ENCODE measurements at places on chromosomes 12 and 14.

DNA sequence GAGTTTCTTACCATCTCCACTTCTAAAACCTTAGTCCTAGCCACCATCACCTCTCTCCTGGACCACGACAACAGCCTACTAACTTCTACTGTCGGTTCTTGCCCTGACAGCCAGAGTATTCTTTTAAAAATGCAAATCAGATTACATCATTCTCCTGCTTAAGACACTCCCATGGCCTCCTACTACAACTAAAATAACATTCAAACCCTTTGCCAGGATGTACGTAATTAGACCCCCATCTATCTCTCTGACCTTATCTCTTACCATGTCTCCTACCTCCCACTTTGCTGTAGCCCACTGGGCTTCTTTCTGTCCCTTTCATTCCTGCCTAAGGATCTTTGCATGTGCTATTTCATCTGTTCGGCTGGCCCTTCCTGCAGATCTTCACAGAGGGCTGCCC is 27.6 kb downstream of the TRIM9 start:
- no peak for DNase-seq

- DNase-seq: no peak
Observed at GRCh38 chr12:57263096-57263495, 12.1 kb upstream of the STAC3 start.

GRCh38 chr12:92439420-92439805 is 263.4 kb upstream of the PLEKHG7 start:
- DNase-seq: peak; percentile 85

DNA sequence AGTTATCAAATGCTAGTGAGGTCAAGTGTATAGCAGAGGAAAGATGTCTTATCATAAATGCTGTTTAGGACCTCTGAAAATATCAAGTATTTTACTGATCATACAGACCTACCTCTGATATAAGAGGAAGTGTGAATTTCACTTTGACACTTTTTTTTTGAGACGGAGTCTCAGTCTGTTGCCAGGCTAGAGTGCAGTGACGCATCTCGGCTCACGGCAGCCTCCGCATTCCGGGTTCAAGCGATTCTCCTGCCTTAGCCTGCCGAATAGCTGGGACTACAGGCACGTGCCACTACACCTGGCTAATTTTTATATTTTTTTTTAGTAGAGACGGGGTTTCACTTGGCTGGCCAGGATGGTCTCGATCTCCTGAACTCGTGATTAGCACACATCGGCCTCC is 55.1 kb upstream of the PIK3C2G start:
- no peak for DNase-seq

DNA sequence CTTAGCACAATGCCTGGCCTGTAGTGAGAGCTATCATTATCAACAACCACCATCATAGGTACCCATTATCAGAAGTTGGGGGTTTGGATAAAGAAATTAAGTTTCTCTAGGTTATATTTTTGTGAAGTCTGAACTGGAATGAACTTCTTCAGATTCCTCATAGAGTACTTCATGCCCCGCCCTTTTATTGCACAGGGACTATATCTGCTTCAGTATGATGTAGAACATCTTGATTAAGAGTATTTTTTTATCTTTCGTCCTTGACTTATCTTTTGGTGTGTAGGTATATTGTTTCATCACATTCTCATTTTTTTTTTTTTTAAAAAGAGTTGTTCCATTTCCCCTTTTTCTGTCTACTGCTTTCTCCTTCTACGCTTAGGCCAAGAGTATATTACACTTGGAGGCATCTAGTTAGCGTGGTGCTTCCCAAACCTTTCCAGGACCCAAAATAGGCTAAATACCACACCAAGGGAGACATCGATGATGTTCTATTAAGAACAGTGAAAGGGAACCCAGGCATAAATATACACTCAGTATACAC is 467.5 kb downstream of the ZFP36L1 start:
- DNase-seq: no peak

DNA sequence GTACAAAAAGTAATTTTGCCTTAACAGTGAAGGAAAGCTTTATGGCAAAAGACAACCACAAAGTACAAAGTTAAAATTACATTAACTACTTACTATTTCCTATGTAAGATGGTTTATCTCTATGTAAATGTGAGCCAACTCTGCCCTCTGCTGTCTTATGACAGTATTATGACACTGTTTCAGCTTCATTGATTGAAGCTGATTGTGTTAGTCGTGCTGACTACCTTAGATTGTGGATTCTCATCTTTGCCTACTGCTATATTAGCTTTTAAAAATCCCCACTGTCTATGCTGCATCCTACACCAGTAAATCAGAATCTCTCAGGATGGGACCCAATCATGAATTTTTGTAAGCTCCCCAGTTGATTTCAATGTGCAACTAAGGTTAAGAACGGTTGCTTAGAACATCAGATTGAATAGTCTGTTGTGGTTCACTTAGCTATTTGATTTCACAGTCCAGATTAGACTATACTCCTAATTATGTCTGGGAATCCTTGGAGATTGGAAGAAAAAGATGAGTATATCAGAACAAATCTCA is 12.2 kb upstream of the SPTB start:
- peak; percentile 41 for DNase-seq

GRCh38 chr12:67716817-67717216 is 68.3 kb downstream of the DYRK2 start:
- no peak for DNase-seq

- no peak for DNase-seq
Observed at GRCh38 chr14:70366911-70367310, 7.4 kb upstream of the COX16 start.

DNA sequence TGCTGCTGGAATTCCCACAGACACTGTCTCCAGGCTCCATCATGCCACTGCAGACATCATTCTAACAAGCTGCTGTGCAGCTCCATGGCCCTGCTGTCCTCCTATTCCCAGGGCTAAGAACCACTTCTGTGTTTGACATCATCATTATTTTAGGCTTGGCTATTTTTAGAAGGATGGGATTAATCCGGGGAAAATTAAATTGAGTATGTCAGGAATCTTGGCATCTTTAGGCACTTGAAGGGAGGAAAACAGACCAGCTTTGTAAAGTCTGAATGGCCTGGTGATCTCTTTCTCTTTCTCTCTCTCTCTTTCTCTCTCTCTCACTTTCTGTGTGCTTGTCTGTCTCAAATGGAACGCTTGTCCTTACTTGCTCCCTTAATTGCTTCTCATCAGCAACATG is 568.3 kb upstream of the FLRT2 start:
- no peak for DNase-seq

- DNase-seq: no peak
Observed at GRCh38 chr12:105773471-105773870, 365.3 kb downstream of the NUAK1 start.

- DNase-seq: no peak
Observed at GRCh38 chr12:34214011-34214410, 191.7 kb downstream of the ALG10 start.

DNA sequence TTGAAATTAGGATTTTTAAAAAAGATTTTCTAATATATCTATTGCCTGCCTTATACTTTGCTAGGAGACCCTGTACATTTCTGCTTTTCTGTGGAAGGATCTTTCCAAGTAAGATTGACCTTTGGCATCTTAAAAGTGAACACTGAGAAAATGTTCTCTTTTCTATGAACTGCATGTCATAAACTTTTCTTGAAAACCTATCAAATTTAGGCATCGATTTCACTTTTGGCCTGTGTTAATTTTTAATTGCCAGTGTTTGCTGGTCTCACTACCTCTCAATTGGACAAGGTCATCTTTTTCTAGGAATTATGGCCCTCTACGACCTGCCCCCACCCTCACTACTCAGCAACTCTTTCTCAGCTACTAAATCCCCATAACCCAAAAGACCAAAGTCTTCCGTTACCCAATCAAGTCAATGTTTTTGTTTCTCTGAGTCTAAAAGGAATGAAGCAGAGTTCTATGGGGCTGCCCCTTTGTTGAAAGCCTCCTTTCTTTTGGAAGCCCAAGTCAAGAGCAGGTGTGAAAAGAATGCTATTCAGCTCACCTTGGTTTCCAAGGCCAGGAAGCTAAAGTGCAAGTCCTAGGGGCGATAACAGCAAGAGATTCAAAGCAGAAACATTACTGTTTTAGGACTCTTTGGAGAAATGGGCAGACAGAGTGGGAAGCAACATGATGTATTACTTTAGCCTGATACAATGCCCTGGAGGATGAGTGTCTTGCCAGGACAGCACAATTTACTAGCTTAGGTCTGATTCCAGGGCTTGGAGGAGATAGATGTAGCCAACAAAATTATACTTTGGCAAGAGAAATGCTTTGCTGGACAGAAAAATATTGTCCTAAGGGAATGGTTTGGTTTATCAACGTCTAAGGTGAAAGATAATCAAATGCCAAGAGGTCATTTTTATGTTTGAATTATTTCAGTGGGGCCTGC is 55.0 kb downstream of the IGF1 start:
- no peak for DNase-seq

- DNase-seq: no peak
Observed at GRCh38 chr12:80490329-80490728, 46.3 kb downstream of the PTPRQ start.

- DNase-seq: no peak
Observed at GRCh38 chr12:7122811-7123769, 5.6 kb downstream of the RBP5 start.

GRCh38 chr12:95460105-95460504 is 13.8 kb upstream of the METAP2 start:
- no peak for DNase-seq

DNA sequence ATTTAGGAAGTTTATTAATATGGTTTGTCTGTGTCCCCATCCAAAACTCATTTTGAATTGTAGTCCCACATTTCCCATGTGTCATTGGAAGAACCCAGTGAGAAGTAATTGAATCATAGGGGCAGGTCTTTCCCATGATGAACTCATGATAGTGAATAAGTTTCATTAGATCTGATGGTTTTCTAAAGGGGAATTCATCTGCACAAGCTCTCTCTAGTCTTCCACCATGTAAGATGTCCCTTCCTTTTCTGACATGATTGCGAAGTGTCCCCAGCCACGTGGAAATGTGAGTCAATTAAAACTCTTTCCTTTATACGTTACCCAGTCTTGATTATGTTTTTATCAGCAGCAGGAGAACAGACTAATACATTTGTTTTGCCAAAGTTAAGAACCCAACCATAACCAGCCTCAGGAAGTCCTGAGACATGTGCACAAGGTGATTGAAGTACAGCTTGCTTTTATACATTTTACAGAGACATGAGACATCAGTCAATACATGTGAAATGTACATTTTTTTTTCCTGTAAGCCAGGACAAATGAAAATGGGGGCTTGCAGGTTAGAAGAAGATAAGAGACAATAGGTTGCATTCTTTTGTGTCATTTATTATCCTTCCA is 1136.7 kb downstream of the TMEM121 start:
- DNase-seq: no peak

DNA sequence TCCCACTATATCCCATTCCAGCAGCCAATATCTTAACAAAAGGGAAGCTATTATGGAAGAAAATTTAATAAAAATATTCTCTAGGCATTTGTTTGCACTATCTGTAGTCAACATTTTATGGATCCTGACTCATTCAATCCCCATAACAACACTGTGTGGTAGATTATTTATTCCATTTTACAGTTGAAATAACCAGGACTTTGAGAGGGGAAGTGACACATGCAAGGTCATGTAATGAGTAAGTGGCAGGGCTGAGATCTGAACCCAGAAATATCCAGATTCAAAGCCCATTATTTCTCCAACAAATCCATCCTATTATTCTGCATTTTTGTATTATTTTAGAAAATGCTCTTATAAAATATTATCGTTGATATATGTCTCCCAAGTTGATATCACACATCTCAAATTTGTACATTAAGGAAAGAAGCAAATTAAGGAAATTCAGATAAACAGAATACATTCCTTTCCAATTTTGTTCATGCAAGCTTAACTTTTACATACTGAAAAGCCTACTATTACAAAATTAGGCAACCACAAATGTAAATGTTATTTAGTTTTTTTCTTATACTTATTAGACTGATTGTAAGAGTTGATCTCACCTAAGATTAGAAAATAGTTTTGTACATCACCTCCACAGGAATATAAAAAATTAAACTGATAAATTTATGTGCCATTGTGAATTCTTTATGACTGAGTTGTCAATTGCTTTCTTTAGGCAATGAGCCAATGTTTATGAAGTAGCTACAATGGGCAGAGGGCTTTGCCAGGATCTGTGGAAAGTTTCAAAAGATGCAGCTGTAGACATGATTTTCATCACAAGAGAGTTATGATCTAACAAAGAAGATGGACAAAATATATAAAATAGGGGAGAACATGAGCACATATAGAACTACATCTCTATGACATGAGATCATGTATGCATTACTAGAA is 55.1 kb upstream of the E2F7 start:
- DNase-seq: peak; percentile 65

GRCh38 chr12:20805921-20806320 is 4.6 kb upstream of the SLCO1B3 start:
- no peak for DNase-seq

GRCh38 chr14:55272922-55273321 is 1.7 kb downstream of the FBXO34 start:
- DNase-seq: no peak

DNA sequence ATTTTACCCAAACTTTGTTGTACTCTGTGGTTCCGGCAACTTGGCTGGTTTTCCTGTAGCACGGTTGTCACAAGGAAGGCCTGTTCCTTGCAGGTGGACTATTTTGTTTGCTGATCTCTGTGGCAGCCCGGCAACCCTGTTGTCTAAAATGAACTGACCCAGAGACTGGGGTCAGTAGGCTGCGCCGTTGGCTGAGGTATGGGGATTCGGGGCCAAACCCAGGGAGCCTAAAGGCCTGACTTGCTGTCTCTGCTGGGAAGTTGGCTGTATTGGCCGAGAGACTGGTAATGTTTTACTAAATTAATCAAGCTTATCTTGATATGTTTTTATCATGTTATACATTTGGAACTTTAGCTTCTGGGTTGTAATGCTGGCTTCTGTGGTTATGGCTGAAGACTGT is 13.8 kb downstream of the SMIM41 start:
- no peak for DNase-seq

- no peak for DNase-seq
Observed at GRCh38 chr14:103849151-103849886, 1.9 kb upstream of the PPP1R13B start.

GRCh38 chr12:28543021-28543890 is 353.0 kb downstream of the CCDC91 start:
- no peak for DNase-seq

GRCh38 chr14:23294734-23295561 is 7.7 kb downstream of the PPP1R3E start:
- peak; percentile 38 for DNase-seq

DNA sequence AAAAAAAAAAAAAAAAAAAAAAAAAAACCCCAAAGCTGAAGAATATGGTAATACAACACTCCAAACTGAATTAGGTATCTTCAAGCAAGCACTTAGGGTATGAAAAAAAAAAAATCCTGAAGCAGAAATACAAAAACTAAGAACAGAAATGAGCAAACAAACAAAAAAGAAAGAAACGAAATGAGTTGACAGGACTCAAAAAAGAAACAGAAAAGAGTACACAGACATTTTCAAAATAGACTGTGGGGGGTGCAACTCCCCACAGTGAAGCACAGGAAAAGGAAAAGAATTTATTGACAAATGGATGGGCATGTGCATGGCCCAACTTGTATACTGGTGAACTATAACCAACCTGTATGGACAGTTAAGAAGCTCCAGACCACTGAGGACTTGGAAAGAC is 24.6 kb downstream of the RPS6KA5 start:
- no peak for DNase-seq

Data from stromal cell of bone marrow (primary cell).